ENCODE measurements at places on chromosomes 16 and 17.

DNA sequence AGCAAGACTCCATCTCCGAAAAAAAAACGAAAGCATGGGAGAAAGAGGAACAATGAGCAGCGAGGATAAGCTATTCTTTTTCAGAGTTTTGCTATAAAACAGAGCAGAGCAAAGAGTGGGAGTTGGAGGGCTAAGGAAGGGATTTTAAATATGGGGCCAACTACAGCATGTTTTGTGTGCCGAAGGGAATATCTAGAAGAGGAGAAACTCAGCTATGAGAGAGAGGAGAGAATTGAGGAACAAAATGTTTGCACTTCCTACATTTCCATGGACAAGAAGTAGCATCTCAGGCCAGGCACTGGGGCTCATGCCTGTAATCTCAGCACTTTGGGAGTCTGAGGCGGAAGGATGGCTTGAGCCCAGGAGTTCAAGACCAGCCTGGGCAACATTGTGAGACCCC lies 13.1 kb upstream of the GRB2 start:
- DNase-seq, result peak; percentile 28

GRCh38 chr16:30694926-30695693 lies 3.9 kb upstream of the SRCAP start:
- DNase-seq, result no peak

DNA sequence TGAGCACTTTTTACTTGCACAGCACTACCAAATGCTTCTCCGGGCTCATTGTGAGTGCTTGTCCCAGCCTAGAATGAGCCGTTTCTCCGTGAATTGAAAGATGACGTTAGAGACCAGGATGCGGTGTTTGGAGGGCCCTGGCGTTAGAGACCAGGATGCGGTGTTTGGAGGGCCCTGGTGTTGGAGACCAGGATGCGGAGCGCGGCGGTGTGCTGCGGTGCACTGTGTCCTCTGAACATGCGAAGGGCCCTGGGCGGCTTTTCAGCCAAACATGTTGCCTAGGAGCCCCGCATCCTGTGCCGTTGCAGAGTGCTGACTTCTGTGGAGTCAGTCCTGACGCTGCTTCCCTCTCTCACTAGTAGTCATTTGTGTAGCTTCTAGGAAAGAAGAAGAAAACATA lies 42.7 kb downstream of the BANP start:
- DNase-seq, result no peak

DNA sequence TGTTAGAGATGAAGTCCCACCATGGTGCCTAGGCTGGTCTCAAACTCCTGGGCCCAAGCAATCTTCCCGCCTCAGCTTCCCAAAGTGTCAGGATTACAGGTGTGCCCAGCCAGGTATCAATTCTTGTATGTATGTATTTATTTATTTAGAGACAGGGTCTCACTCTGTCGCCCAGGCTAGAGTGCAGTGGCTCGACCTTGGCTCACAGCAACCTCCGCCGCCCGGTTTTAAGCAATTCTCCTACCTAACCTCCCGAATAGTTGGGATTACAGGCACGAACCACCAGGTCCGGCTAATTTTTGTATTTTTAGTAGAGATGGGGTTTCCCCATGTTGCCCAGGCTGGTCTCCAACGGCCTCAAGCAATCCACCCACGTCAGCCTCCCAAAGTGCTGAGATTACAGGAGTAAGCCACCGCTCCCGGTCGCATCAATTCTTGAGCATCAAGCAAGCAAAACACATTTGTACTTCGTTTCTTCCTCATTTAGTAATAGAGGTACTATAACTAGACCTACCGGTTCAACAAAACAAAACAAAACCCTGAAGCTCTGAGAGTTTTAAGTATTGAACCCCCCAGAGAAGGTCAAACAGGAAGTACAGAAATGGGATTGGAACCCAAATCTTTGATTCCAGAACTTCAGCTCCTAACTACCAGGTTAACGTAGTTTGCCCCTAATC lies 1.0 kb upstream of the ZNF500 start:
- no peak for DNase-seq

DNA sequence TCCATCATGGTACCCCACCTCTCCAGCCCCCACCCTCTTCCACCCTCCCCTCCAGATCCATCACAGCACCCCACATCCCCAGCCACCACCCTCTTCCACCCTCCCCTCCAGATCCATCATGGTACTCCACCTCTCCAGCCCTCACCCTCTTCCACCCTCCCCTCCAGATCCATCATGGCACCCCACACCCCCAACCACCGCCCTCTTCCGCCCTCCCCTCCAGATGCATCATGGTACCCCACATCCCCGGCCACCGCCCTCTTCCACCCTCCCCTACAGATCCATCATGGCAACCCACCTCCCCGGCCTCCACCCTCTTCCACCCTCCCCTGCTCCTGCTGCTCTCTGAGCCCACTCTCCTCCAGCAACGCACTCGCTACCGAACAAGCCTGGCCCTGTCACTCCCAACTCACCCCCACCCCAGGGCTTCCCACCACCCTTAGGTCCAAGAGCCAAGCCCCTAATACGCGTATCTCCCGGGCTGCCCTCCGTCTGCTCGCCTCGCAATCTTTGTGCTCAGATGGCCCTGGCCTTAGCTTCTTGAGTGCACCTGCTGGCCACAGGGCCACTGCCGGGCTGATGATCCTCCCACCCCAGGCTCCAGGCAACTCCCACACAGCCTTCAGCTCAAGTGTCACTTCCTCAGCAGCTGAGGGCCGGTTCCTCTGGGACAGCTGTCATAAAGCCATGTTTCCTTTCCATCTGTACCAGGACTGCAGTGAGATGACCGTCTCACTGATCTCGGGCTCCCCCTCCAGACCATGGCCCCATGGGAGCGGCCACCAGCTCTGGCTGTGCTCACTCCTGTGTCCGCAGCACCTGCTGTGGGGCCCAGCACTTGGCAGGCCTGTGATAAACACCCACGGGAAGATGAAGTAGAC lies 25.5 kb downstream of the KDM8 start:
- no peak for DNase-seq

DNA sequence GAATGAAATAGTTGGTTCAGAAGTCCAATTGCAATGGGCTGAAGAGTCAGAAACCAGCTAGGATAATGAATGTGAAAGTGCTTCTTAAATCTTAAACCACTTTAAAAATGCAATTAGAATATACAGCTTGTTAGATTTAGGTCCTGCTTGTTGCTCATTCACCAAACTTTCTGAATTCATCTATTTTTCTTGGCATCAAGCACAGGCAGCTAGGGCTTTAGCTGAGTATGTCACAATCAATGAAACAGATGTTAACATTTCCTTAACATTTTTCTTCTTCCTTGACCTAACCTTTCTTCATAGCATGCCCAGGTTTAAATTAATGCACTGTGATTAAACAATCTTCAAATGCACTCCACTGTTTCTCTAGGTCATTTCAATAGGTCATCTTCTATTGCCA lies 14.4 kb downstream of the KIF2B start:
- no peak for DNase-seq

DNA sequence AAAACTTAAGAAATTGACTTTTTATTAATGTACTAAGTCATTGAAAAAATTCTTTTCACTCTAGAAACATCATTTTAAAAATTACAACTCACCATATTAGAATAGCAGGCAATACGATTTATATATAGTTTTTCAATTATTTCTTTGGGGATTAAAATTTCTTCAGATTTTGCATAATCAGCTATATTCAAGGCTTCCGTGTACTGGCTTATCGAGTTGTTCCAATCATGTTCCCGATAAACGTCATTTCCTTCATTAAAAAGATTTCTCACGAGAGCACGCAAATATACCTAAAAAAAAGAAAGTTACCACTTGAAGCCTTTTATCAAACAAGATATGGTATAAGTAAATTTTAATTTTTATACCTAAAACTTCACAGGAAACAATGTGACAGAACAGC lies 18.0 kb downstream of the ZC3H7A start:
- DNase-seq, result no peak

GRCh38 chr16:78775161-78775561 lies 675.7 kb downstream of the WWOX start:
- DNase-seq, result no peak

- no peak for DNase-seq
Measured at GRCh38 chr17:15213381-15214087, 51.6 kb downstream of the PMP22 start.

DNA sequence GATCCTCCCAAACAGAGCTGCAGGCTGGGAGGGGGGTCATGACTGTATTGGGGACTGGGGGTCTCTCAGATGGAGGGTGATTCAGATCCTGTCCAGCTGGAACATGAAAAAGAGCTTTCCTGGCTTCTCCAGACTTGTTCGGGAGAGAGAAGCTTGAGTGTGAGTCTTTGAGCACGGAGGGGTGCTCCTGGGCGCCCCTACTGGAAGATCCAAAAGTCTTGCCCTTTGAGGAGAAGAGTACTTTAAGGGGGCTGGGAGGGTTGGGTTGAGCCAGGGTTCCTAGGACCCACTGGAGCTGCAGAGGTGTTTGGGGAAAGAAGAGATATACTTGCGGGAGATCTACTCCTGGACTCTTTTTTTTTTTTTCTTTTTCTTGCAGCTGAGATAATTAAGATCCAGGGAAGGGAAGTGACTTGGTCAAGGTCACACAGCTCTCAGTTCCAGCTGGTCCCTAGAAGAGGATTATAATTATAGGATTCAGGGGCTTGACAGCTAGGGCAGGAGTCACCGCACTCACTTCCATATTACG lies 8.4 kb downstream of the RARA start:
- no peak for DNase-seq

GRCh38 chr16:976389-976931 lies 5.1 kb upstream of the SOX8 start:
- no peak for DNase-seq

DNA sequence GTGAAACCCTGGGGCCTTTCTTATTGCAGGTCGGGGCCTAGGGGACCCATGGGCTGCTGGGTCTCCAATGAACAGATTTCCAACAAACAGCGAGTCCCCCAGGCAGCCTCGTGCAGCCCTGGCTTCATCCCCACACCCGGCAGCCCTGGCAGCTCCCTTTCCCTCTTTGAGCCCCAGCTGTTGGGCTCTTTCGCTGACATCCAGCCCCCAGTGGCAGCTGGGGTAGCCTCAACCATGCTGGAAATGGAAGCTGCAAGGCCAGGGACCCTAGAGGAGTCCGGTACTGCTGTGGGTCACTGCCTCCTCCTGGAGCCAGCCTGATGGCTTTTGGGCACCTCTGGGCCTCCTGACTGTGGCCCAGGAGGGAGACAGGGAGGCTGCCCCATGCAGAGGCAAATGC lies 5.9 kb downstream of the RPUSD1 start:
- DNase-seq, result no peak

GRCh38 chr16:31537362-31538242 lies 9.9 kb downstream of the AHSP start:
- DNase-seq, result no peak

GRCh38 chr17:63768433-63768832 lies 5.0 kb downstream of the CCDC47 start:
- DNase-seq, result no peak

Data from bone marrow (tissue), 2 donors.